Neural progenitor cell (in vitro differentiated cells): ENCODE measurements at places on chromosomes 1 and 21. TPM values are rescaled to one million over a fixed set of nuclear protein-coding genes. Genes with fewer than 3 reads are reported as not detected.

DNA sequence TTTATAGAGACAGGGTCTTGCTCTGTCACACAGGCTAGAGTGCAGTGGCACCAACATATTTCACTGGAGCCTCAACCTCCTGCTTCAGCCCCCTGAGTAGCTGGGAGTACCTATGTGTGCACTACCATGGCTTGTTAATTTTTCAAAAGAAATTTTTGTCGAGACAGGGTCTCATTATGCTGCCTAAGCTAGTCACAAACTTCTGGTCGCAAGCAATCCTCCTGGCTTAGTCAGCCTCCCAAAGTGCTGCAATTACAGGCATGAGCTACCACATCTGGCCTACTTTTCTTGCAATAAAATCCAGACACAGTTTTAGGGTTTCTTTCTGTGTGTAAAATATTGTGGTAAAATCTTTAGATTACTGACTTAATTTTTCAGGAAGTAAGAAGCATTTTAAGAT, 27.9 kb upstream of the NTPCR start:
- no peaks in the 10 kb centered on the region for H3K27me3 ChIP-seq
- no peaks in the 10 kb centered on the region for H3K36me3 ChIP-seq
- H3K4me1 ChIP-seq: no peaks in the 10 kb centered on the region
- H3K4me3 ChIP-seq: no peak overlapping the region
- H3K27ac ChIP-seq: no peak overlapping the region
- DNase-seq: no peak

DNA sequence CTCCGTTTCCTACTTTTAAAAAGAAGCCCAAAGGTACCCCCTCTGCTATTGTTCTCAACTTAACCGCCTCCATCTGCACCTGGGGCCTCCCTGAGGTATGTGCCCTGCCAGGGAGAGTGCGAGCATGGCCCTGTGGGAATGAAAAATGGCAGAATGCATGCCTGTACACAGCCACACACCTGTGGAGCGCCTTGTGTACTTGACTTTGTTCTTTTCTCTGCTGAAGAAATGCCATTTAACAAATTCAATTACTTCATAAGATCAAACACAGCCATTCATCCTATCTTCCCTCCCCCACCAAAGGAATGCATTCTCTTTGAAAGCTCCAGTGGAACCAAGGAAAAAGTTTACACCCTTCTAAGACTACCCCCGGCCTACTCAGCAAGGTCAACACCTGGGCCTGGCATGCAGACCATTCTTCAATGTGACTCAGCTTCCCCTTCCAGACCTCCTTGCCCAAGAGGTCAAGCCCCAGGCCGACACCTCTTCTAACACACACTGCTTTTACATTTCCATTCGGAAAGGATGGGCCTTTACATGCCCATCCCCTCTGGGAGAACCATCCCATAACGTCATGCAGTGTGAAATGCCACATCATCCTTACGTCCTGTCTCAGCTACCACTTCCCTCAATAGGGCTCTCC, 123.7 kb downstream of the SMYD2 start:
- H3K4me1 ChIP-seq: peaks cover 11% of the 10 kb centered on the region
- H3K36me3 ChIP-seq: no peaks in the 10 kb centered on the region
- no peaks in the 10 kb centered on the region for H3K27me3 ChIP-seq
- no peak overlapping the region for H3K27ac ChIP-seq
- H3K4me3 ChIP-seq: no peak overlapping the region

The WDR64 gene
- total RNA-seq: not detected in 2 replicates

GRCh38 chr1:60891281-60891680, 191.1 kb upstream of the NFIA start:
- no peak for DNase-seq
- H3K27me3 ChIP-seq: no peaks in the 10 kb centered on the region
- peaks cover 74% of the 10 kb centered on the region for H3K4me1 ChIP-seq
- H3K27ac ChIP-seq: no peak overlapping the region

DNA sequence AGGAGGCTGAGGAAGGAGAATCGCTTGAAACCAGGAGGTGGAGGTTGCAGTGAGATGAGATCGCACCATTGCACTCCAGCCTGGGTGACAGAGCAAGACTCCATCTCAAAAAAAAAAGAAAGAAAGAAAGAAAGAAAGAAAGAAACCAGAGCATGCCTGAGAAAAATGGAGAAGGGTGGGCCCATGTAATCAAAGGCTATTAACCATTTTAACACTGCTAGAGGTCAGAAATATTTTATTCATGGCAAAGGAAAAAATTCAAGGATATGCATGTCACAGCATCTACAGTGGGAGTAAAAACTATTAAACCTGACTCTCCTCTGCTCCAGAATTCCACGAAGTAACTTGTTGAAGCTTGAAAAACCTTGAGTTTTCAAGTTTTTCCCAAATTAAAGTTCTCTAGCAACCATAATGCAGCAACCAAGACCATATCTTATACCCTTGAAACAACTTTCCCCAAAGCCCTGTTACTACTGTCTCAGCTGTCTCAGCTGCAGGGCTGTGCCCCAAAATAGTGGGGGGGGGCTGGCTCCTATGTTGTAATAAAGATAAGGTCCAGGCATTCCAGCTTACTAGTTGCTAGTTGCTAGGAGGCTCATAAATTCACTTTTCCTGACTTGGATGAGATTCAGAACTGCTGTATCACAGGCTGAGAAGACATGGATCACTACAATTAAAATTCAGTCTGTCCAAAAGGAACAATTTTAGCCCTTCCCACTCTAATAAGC, 112.9 kb upstream of the SOD1 start:
- no peaks in the 10 kb centered on the region for H3K27me3 ChIP-seq
- no peak for DNase-seq

DNA sequence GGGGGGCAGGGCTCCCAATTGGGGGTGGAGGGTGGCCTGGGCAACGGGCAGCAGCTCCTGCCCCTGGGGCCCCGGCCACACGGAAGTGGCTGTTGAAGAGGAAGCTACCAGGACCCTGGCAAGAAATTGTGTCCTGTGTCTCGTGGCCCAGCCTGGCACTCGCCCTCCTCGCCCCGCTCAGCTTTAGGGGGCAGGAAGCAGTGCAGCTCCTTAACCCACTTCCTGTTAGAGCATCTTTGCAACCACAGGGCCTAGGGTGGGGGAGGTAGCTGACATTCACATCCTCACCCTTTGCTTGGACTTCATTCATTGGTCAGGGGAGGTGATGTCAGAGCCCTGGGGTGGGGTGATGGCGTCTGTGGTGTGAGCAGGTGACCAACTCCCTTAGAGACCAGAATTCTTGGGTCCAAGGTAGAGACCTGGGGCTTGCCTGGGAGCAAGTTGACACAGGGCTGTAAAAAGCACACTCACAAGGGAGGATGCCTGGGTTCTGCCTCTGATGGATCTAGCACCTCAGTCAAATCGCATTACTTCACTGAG, at the start of gene ARHGAP30:
TSS of gene ARHGAP30 (minus strand) at position 161 of the 540 bp plus-strand sequence. CDS start 267 bp downstream, outside the sequence.
- H3K36me3 ChIP-seq: no peaks in the 10 kb centered on the region
- H3K4me1 ChIP-seq: no peaks in the 10 kb centered on the region
- H3K4me3 ChIP-seq: no peak within 1 kb of the TSS

The CD101 gene
- total RNA-seq: 0.28 and 0.41 TPM in 2 replicates
